ENCODE measurements at places on chromosomes 1 and 21. TPM values are rescaled to one million over a fixed set of nuclear protein-coding genes. Genes with fewer than 3 reads are reported as not detected.

- no peak overlapping the region for H3K27ac ChIP-seq
- DNase-seq = no peak
Observed at GRCh38 chr1:80367058-80367457, 1360.5 kb upstream of the ADGRL4 start.

GRCh38 chr1:182329471-182329870 lies 62.1 kb downstream of the GLUL start:
- no peak for DNase-seq
- H3K36me3 ChIP-seq = no peaks in the 10 kb centered on the region
- H3K4me3 ChIP-seq = no peak overlapping the region

LRRC38 gene
- total RNA-seq = not detected

GRCh38 chr1:181541947-181542346 lies 58.6 kb downstream of the CACNA1E start:
- H3K4me3 ChIP-seq = no peak overlapping the region
- no peaks in the 10 kb centered on the region for H3K4me1 ChIP-seq
- DNase-seq = no peak
- H3K27ac ChIP-seq = no peak overlapping the region

DNA sequence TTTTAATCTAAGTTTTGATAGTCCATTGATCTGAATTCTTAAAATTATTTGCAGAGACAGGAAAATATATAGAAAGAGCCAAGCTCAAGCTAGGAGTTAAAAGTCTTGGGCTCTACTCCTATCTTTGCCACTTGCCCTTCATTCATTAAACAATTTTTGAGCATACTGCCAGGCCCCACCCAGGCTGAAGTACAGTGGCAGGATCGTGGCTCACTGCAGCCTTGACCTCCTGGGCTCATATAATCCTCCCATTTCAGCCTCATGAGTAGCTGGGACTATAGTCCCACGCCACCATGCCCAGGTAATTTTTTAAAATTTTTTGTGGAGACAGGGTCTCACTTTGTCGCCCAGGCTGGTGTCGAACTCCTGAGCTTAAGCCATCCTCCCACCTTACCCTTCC lies 8.2 kb downstream of the TRMT13 start:
- DNase-seq = no peak
- H3K27ac ChIP-seq = no peak overlapping the region
- peaks cover 75% of the 10 kb centered on the region for H3K36me3 ChIP-seq
- H3K4me3 ChIP-seq = no peak overlapping the region
- no peaks in the 10 kb centered on the region for H3K4me1 ChIP-seq

- DNase-seq = no peak
- H3K36me3 ChIP-seq = no peaks in the 10 kb centered on the region
- no peak overlapping the region for H3K27ac ChIP-seq
- H3K4me3 ChIP-seq = no peak overlapping the region
- H3K27me3 ChIP-seq = no peaks in the 10 kb centered on the region
- H3K4me1 ChIP-seq = no peaks in the 10 kb centered on the region
Observed at GRCh38 chr1:198499588-198499987, 40.9 kb downstream of the ATP6V1G3 start.

WLS gene
- total RNA-seq = 29.9 TPM

LSM10 gene
- total RNA-seq = 9.8 TPM

BTBD8 gene
- total RNA-seq = 3.6 TPM

GRCh38 chr1:245863566-245864184 lies 643.4 kb downstream of the SMYD3 start:
- no peak overlapping the region for H3K27ac ChIP-seq
- H3K36me3 ChIP-seq = no peaks in the 10 kb centered on the region
- H3K27me3 ChIP-seq = no peaks in the 10 kb centered on the region
- no peak for DNase-seq

- H3K27ac ChIP-seq = no peak overlapping the region
- H3K36me3 ChIP-seq = no peaks in the 10 kb centered on the region
- no peaks in the 10 kb centered on the region for H3K27me3 ChIP-seq
- no peak for DNase-seq
- no peaks in the 10 kb centered on the region for H3K4me1 ChIP-seq
Observed at GRCh38 chr21:14595449-14595848, 49.3 kb upstream of the SAMSN1 start.

C1QC gene
- total RNA-seq = 350 TPM

C1orf74 gene
- 0.11 TPM for total RNA-seq

CSF3R gene
- 3.1 TPM for total RNA-seq

NUCKS1 gene
- 42.1 TPM for total RNA-seq

TPTE gene
- total RNA-seq = not detected

DNA sequence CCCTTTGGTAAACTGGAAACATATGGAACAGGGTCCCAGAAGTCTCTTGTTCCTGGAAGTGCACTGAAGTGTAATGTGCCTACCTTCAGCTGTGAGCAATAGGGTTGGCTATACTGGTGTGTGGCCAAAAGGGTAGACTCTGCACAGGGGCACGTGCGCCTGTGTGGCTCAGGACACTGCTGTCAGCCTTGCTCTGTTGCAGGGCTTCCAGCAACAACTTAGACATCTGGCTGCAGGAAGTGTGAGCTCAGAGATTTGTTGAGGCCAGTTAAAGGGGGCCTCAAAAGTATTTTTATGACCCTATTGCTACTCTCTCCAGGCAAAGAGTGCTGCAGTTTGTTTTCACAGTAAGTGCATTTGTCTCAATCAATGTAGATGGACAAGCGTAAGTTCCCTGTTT lies 7.5 kb downstream of the CTPS1 start:
- H3K4me3 ChIP-seq = no peak overlapping the region
- no peak for DNase-seq
- H3K27ac ChIP-seq = peak overlapping the region; percentile 58

TMEM82 gene
- not detected for total RNA-seq

- no peak for DNase-seq
- H3K4me3 ChIP-seq = no peak overlapping the region
- no peaks in the 10 kb centered on the region for H3K4me1 ChIP-seq
- H3K27ac ChIP-seq = no peak overlapping the region
- no peaks in the 10 kb centered on the region for H3K27me3 ChIP-seq
- no peaks in the 10 kb centered on the region for H3K36me3 ChIP-seq
Observed at GRCh38 chr1:28154078-28154594, 22.4 kb downstream of the PTAFR start.

EFCAB7 gene
- total RNA-seq = 0.32 TPM

- no peaks in the 10 kb centered on the region for H3K4me1 ChIP-seq
- DNase-seq = no peak
- H3K27me3 ChIP-seq = no peaks in the 10 kb centered on the region
- H3K27ac ChIP-seq = no peak overlapping the region
- H3K4me3 ChIP-seq = no peak overlapping the region
- no peaks in the 10 kb centered on the region for H3K36me3 ChIP-seq
Observed at GRCh38 chr1:110708974-110709440, 34.3 kb upstream of the KCNA3 start.

FAM72C gene
- total RNA-seq = 1.2 TPM

- H3K4me1 ChIP-seq = peaks cover 27% of the 10 kb centered on the region
- H3K27me3 ChIP-seq = no peaks in the 10 kb centered on the region
- peak overlapping the region; percentile 98 for H3K27ac ChIP-seq
- no peaks in the 10 kb centered on the region for H3K36me3 ChIP-seq
- no peak for DNase-seq
Observed at GRCh38 chr1:17538010-17538409, 1.5 kb upstream of the ARHGEF10L start.

SH3BGR gene
- not detected for total RNA-seq

RXRG gene
- not detected for total RNA-seq

DNA sequence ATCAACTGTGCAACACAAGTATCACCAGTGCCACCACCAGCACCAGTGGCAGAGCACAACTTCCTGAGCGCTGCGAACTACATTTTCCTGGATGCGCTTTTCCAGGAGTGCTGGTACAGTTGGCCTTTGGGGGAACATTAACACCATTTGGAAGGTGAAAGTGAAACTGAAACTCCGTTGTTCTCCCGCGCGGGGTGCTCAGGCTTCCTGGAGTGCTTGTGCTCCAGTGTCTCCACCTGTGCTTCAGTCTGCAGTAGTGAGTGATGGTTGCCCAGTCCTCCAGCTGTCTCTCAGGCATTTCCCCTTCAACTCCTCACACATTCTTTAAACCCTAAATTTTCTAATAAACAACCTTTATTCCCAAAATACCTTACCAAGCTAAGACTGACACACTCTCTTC lies 187.8 kb downstream of the LRRIQ3 start:
- DNase-seq = no peak
- H3K4me3 ChIP-seq = no peak overlapping the region
- H3K4me1 ChIP-seq = no peaks in the 10 kb centered on the region
- H3K36me3 ChIP-seq = no peaks in the 10 kb centered on the region

DNA sequence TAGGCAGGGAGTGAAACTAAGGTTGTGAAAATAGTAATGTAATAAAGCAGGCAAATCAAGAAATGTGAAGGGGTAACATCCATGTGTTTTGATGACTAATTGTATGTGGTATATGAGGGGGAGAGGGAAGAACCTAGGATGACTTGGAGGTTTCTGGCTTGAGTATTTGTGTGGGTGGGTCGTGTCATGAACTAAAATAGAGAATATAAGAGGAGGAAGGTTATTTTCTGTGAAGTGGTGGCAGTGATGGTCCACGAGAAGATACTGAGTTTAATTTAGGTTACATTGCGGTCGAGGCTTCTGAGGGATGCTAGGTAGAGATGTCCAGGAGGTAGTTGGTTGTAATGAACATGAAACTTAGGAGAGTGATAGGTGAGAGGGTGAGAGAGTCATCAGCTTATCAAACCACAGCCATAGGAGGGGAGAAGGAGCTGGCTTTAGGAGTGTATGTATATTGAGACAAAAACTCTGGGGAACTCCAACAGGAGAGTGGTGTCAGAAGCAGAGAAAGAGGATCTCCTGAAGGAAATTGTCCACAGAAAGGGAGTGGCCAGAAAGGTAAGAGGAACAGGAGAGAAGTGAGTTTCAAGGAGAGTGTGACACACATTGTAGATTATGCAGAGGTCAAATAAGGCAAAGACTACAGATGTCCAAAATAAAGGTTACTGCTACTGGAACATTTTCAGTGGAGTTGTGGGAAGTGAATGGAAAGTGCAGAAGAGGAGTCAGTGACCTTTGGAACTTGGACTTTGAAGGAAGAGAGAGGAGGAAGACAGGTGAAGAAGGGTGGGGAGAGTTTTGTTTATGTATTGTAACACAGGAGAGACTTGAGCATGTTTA lies 89.0 kb upstream of the MACF1 start:
- no peak overlapping the region for H3K27ac ChIP-seq
- no peaks in the 10 kb centered on the region for H3K27me3 ChIP-seq
- H3K36me3 ChIP-seq = no peaks in the 10 kb centered on the region
- H3K4me3 ChIP-seq = no peak overlapping the region

DNA sequence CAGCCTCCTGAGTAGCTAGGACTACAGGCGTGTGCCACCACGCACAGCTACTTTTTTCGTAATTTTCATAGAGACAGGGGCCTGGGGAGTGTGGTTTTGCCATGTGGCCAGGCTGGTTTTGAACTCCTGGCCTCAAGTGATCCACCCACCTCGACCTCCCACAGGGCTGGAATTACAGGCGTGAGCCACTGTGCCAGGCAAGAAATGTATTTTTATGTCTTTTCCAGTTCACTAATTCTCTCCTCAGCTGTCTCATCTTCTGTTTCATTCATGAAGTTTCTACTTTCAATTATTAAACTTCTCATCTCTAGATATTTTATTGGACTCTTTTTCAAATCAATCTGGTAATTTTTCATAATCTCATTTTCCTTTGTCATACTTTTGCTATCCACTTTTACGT lies 72.1 kb upstream of the DISP3 start:
- H3K4me1 ChIP-seq = no peaks in the 10 kb centered on the region
- no peaks in the 10 kb centered on the region for H3K27me3 ChIP-seq
- no peaks in the 10 kb centered on the region for H3K36me3 ChIP-seq
- DNase-seq = no peak

DNA sequence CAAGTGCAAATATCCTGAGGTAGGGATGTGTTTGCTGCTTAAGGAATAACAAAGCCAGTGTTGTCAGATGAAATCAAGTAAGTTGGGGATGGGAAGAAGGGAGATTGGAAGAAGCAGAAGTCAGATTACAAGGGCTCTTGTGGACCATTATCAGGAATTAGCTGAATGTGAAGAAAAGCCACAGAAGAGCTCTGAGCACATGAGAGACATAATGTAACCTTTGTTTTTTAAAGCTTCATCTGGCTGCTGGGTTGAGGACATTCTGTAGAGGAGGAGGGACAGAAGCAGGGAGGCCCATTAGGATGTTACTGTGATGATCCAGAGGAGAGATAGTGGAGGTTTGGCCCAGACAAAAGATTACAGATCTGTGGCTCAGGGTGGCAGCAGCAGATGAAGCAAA lies 111.7 kb downstream of the DUSP10 start:
- no peaks in the 10 kb centered on the region for H3K4me1 ChIP-seq
- no peak overlapping the region for H3K4me3 ChIP-seq
- H3K36me3 ChIP-seq = no peaks in the 10 kb centered on the region
- H3K27ac ChIP-seq = no peak overlapping the region

GRCh38 chr21:39845571-39846130 lies 21.6 kb upstream of the PCP4 start:
- H3K27me3 ChIP-seq = no peaks in the 10 kb centered on the region
- no peak overlapping the region for H3K27ac ChIP-seq
- H3K4me1 ChIP-seq = no peaks in the 10 kb centered on the region
- no peak for DNase-seq
- H3K36me3 ChIP-seq = no peaks in the 10 kb centered on the region
- H3K4me3 ChIP-seq = no peak overlapping the region

DNA sequence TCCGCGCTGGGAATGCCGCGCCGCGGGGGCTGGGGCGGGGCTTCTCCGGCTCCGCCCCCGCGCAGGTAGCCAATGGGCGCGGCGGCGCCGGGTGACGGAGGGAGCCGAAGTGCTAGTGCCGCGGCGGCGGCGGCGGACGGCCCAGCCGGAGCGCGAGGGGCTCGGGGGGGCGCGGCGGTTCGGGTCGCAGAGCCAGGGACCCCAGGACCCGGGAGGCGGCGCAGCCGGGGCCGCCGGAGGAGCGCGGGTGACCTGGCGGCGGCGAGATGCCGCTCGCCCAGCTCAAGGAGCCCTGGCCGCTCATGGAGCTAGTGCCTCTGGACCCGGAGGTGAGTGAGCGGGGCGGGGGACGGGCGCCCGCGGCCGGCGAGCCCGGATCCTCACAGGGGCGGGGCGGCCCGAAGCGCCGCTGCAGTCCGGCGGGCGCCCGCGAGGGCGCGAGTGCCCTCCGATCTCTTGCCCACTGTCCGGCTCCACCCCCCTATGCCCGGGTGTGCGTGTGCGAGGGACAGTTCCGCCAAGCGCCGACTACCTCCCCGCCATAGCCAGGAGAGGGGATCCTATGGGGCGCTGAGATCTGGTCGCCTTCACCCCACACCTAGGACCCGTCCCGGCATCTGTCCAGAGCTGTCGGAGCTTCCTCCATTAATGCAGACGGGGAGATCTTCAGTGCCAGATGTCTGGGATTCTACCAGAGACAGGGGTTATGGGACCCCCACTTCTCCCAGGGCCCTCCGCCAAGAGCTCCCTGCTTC lies at the start of gene RPS6KA1:
Gene RPS6KA1, plus strand, starts transcription at position 107 of the 755 bp plus-strand sequence. Its CDS starts 160 bp downstream, at position 267.
- no peaks in the 10 kb centered on the region for H3K36me3 ChIP-seq
- no peak for DNase-seq
- peak within 1 kb of the TSS; percentile 95 for H3K4me3 ChIP-seq
- peaks cover 4% of the 10 kb centered on the region for H3K4me1 ChIP-seq

FCAMR gene
- total RNA-seq = not detected

DNA sequence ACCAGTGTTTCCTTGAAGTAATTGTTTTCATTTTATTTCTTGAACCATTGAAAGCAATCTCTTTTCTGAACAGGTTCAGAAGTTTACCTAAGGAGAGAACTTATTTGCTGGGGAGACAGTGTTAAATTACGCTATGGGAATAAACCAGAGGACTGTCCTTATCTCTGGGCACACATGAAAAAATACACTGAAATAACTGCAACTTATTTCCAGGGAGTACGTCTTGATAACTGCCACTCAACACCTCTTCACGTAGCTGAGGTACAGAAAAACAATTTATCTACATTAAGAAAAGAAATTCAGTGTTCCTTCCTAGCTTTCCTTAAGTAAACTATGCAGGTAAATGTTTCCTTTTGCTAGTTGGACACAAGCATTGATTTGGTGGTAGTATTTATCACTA lies 27.4 kb downstream of the AGL start:
- DNase-seq = no peak
- no peaks in the 10 kb centered on the region for H3K27me3 ChIP-seq
- no peak overlapping the region for H3K27ac ChIP-seq
- H3K36me3 ChIP-seq = peaks cover 22% of the 10 kb centered on the region
- H3K4me1 ChIP-seq = no peaks in the 10 kb centered on the region
